Epithelial cell of esophagus (primary cell): ENCODE measurements at places on chromosomes 2 and 18.

DNA sequence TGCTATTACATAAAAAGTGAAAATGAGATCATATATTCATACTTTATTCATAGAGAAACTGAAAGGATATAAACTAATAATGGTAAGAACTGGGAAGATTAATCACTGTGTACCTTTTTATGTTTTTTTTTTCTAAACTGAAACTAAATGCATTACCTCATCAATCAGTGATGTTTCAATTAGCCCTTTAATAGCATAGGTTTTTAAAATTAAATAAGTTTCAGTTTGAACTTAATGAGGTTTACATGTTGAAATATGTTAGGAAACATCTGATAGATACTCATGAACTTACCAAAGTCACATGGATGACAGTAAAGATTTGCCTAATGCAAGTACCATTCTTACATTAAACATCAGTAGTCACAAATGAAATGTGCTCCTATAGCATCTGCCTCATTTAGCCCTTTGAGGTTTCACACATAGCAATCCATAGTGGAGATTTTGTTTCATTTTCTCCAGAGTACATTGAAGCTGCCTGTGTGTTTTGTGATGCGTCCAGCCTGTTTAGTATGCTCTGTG lies 8.9 kb downstream of the MAPRE2 start:
- no peak for DNase-seq

DNA sequence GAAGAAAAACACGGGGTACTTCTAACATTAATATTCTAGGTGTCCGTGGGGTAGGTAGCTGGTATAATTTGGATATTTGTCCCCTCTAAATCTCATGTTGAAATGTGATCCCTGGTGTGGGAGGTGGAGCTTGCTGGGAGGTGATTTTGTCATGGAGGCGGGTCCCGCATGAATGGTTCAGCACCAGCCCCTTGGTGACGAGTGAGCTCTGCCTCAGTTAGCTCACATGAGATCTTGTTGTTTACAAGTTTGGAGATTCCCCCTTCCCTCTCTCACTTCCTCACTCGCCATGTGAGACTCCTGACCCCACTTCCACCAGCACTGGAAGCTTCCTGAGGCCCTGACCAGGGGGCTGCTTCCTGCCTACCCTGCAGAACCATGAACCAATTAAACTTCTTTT lies 35.4 kb upstream of the DNER start:
- DNase-seq = no peak

- no peak for DNase-seq
These were observed 205.8 kb upstream of the SMAD2 start for GRCh38 chr18:48136051-48136826.

GRCh38 chr18:79975985-79976680 lies 11.7 kb downstream of the HSBP1L1 start:
- DNase-seq = peak; percentile 55

DNA sequence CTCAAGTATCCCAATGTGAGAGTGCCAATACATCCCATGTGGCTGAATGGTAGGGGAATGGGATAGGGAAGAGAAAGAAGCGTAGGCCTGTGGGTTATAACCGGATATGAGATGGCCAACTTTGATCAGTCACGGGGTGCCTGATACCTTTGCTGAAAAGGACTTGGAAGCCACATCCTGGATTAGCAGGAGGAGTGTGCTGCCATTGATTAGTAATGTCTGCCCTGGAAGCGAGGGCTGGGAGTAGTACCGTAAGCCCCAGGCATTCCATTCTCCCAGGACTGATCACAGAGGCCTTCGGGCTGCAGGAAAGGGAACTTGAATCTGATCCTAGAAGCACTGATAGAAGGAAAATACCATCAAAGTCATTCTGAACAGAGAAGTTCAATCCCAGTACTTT lies 218.5 kb downstream of the TFCP2L1 start:
- no peak for DNase-seq

DNA sequence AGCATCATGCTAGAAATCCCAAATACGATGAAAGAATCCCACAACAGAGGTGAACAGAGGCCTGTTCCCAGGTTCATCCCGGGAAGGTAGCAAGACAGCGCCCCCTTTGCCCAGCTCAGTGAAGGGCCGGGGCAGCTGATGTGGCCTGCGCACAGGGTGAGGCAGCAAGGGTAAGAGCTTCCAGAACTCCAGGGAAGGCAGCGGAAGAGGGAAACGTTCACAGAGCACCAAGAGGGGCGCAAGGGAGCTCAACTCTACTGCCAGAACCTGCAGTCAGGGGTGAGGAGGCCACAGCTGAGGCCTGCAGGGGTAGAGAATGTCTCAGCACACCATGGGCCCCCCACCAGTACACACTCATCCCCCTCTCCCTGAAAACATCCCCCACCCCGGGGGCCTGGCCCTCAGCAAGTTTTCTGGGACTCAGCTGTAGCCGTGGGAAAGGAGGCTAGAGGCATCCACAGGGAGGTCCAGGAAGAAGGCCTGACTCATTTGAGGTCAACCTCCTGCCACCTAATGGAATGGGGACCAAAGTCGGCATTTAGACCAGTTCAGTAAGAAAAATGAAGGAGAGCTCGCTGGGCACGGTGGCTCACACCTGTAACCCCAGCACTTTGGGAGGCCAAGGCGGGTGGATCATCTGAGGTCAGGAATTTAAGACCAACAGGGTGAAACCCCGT lies 95.6 kb upstream of the ASAP2 start:
- peak; percentile 27 for DNase-seq

GRCh38 chr2:15412779-15413178 lies 148.4 kb downstream of the NBAS start:
- no peak for DNase-seq

DNA sequence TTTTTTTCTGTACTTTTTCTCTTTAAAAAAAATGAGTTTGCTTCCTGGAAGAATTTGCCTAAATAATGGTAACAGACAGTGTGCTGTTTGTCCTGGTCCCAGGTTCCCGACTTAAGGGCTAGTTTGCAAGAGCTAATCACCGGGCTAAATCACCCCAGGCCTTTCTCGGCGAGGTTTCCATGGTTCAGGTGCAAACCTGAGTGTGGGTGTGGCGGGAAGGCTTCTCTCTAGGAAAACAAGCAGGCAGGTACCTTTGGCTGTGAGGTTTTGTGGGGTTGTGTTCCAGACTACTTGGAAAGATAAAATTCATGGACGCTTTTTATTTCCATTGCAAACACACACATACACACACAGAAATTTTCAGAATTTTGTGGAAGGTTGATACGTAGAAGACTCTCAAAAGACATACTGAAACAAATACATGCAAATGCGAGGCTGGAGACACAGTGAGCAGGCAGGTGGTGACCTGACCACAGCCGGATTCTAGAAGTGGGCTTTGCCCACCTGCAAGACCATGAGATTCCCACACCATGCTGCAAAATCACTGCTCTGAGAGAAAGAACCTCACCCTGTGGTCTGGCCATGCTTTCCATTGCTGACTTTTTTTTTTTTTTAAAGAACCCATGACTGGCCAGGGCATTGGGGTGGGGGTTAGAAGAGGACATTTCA lies 815 bp downstream of the CNDP1 start:
- peak; percentile 21 for DNase-seq

DNA sequence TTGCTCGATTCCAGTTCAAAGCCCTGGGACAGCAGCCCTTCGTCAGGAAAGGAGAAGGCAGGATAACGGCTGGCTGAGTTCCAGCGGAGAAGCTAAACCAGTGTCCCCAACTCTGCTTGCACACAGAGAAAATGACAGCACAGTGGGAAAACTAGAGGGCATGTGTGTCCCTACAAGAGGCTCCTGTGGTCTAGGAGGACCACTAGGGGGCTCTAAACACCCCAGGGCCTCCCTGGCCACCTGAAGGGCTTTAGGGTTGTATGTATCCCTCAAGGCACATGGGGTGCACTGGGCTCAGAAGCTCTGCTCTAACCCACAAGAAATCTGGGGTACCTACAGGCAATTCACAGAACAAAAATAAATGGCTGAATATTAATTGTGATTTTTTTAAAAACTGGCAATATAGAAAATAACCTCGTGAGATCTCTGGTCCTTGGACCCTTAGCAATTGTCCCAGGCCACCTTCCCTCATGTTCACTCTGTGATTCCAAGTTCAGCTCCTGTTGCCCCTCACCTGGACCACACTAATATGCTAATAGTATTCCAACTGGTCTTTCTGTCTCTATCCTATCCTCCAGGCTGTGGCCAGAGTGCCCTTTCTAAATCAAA lies 17.5 kb downstream of the STAT1 start:
- peak; percentile 44 for DNase-seq

DNA sequence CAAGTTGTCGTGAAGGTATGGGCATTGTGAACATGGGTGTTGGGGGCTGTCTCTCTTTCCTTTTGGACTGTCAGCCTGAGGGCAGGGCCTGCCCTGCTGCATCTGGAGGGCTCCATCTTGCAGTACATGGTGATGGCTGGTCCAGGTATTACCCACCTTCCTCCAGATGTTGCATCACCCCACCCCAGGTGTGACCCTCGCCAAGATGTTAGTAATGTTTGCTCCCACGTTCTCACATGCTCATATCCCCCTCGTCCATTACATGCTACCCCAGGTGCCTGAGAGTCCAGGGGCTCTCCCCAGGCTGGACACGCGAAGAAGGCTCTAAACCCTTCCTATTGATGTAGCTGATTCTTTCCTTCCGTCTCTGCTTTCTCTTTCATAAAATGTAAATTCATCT lies 13.9 kb downstream of the ZAP70 start:
- DNase-seq = no peak

DNA sequence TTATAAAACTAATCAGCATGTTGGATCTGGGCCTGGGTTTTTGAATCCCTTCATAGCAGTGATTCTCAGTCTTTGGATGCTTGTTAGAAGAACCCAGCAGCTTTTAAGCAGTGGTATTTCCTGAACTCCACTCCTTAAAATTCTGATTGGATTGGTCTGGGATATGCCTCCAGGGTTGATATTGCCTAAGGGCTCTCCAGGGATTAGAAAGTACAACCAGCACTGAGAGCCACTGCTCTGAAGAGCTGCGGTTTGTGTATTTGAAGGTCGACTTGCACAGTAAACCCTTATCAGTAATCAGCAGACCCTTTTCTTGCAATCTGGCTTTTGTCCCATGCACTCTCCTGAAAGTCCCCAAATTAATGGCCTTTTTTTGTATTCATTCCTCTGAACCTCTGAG lies 17.0 kb upstream of the RBMS1 start:
- no peak for DNase-seq

DNA sequence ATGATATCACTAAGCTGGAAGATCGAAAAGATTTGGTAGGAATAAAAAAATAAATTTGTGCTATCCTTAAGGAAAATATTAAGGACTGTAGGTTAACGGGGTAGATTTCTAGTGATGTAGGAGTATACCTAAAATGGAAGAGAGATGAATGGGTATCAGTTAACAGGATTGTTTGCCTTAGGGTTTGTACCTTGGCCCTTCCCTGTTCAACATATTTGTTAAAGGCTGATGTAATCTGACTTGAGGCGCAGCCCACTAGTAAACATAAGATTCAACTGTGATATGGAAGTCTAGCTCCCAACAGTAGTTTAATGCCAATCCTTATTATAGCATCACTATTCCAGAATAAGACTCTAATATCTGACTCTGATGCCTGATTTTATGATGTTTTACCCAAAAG lies 685.2 kb downstream of the DCC start:
- DNase-seq = no peak

DNA sequence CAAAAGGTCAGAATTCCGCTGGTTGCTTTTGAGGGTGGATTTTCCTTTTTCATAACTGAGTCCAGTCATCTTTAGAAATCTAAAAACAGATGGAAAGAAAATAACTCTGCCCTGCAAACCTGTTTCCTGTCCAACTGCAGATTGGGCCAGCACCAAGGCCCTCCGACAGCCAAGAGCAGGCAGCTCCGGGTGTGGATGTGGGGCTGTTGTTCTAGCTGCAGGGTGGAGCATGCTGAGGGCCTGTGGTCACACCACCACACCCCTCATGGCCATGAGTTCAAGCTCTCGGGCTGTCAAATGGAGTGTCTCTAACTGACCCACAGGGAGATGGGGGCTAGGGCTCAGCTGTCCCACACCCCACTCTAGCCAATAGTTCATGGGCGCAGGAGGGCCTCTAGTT lies 69.3 kb upstream of the BZW1 start:
- no peak for DNase-seq

DNA sequence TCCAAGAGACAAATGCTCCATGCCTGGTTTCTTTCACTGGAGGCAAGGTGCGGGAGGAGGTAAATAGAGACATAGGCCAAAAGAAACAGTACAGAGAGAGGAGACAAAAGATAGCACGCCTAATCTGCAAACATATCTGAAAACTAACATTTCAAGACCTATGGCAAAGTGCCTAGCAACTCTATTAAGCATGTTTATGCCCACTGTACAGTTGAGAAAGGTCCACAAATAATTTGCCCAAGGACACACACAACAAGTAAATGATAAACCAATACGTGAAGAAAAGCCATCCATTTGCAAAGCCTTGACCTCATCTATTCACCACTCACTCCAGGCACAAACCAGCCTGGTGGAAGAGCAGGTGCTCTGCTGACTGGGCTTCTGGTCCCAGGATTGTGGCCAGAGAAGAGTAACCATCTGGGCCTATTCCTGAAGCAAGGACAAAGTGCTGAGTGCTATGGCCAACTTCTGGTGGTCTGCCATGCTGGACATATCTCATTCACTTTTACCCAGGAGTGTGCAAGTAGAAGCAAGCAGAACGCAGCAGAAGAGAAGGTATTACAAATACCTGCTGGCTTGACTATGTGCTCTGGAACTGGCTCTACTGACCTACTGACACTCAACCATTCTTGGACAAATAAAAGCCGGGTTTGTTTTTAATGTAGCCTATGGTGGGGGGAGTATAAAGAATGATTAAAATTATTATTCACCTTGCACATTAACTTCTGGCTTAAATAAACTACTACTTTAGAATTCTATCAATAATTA lies 25.3 kb downstream of the TMEM131 start:
- DNase-seq = no peak

DNA sequence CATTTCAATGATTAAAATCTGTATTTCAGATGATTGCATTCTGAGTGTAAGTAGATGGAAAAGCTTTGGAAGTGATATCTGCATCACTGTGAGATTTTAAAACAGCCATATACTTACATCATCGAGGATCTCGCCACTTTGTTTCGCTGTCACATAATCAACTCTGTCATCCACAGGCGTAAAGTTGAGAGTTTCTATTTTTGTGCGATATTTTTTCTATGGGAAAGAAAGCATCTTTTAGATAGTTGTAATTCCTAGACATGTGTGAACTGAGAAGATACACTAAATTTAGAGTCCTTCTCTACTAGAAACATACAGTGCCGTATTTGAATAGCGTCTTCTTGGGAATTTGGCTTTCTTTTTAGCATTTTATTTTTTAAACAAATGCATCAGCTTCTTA lies 158.8 kb downstream of the RIF1 start:
- DNase-seq = no peak

- no peak for DNase-seq
These were observed 1006.6 kb upstream of the POU3F3 start for GRCh38 chr2:103847276-103847675.
